ENCODE measurements at places on chromosomes 12 and 14. TPM values are rescaled to one million over a fixed set of nuclear protein-coding genes. Genes with fewer than 3 reads are reported as not detected.

Gene TAS2R20
- 2.0 TPM for total RNA-seq

Gene SERPINA6
- not detected for total RNA-seq

Gene KLRG1
- under 0.01 TPM for total RNA-seq

Gene HNF1A
- total RNA-seq, result not detected

DNA sequence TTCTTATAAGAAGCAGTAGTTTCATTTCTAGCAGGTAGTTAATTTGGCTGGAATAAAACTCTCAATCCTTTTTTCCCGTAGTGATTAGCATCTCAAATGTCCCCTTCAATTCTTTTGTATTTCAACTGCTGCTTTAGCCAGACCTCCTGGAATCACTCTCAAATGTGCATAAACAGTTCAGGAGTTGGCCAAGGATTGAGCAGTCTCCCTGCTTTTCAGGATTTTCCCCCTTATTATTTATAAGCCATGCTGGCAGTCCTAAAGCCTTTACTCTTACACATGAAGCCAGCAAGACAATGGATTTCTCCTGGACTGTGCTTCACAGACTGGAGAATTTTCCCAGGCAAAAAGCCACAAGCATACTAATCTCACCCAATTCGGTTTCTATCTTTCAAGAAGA is 950.1 kb downstream of the VRK1 start:
- DNase-seq, result no peak

DNA sequence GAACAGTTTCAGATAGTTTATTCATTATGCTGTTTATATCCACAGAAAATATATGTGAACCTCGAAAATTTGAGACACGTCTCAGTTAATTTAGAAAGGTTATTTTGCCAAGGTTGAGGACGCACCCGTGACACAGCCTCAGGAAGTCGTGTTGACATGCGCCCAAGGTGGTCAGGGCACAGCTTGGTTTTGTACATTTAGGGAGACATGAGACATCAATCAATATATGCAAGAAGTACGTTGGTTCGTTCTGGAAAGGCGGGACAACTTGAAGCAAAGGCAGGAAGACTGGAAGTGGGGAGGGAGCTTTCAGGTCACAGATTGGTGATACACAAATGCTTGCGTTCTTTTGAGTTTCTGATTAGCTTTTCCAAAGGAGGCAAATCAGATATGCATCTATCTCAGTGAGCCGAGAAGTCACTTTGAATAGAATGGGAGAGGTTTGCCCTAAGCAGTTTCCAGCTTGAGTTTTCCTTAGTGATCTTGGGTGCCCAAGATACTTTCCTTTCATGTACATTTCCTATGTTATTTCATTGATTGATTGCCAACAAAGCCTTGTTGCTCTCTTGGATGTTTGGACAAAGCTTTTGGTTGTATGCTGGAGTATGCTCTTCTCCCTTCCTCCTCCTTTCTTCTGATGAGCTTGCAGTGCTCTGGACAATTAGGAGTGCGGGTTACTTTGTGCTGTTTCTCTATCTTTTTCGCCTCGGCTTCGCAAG is 3.2 kb downstream of the SNAPC1 start:
- DNase-seq, result peak; percentile 76

GRCh38 chr12:105978276-105978675 is 160.5 kb downstream of the NUAK1 start:
- DNase-seq, result no peak

DNA sequence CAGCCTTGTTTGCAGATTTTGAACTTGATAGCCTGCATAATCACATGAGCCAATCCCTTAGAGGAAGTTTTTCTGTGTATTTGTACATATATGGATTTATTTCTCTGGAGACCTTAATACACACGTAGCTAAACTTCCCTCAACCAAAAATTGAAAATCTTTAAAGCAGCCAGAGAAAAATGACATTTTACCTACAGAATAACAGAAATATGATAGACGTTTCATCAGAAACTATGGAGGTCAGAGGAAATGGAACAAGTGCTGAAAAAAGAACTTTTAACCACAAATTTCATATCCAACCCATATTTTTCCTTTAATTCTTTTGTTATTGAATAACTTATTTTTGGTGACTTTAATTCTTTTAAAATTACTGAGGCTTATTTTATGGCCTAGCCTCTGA is 177.7 kb downstream of the CCDC91 start:
- DNase-seq, result no peak

- DNase-seq, result peak; percentile 0
Measured at GRCh38 chr14:72222046-72222445, 289.8 kb downstream of the RGS6 start.

GRCh38 chr14:24051176-24051788 is 527 bp upstream of the CARMIL3 start:
- DNase-seq, result no peak

DNA sequence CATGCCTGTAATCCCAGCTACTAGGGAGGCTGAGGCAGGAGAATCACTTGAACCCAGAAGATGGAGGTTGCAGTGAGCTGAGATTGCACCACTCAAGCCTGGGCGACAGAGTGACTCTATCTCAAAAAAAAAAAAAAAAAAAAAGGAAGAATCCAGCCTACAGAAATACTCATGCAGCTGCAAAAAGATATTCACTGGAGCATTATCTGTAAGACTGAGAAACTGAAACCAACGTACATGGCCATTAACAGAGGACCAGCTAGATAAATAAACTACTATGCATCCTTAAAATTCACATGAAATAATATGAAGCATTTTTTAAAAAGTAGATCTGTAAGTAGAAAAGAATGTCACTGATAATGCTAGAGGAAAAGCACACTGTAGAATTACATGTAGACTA is 3.5 kb downstream of the SLC7A7 start:
- DNase-seq, result no peak

DNA sequence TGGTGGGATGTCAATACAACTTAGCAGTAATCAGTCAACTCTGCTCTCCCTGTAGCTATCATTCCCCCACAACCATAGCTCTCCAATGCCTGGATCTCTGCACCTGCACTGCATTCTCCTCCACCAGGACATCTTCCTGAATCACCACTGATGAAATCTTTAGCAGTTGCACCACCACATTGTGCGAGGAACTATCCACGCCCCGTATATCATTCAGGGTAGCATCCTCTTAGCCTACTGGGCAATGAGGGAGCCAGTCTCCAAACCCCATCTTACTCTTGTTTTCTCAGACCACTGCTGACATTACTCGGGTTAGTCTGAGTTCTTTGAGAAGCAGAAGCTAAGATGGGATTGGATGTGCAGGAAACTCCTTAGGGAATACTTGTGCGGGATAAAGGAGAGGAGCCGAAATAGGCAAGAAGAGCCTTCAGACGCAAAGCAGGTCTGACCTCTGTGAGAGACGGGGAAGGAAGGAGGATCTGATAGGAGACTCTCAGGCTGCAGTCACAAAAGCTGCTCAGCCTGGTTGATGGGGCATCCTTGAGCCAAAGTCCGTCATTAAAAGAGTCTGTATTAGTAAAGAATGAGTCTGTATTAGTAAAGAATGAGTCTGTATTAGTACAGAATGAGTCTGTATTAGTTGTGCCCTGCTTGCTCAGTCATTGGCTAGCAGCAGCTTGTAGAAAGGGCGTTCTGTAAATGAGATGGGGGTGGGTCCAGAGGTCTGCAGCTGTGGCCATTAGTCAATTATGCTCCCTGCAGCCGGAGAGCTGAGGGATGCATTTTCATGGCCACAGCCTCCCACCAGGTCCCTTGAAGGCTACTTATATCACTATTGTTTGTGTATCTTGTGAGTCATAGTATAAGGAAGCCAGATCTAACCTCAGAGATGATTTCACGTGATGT is 49.6 kb upstream of the RASSF3 start:
- DNase-seq, result peak; percentile 89

DNA sequence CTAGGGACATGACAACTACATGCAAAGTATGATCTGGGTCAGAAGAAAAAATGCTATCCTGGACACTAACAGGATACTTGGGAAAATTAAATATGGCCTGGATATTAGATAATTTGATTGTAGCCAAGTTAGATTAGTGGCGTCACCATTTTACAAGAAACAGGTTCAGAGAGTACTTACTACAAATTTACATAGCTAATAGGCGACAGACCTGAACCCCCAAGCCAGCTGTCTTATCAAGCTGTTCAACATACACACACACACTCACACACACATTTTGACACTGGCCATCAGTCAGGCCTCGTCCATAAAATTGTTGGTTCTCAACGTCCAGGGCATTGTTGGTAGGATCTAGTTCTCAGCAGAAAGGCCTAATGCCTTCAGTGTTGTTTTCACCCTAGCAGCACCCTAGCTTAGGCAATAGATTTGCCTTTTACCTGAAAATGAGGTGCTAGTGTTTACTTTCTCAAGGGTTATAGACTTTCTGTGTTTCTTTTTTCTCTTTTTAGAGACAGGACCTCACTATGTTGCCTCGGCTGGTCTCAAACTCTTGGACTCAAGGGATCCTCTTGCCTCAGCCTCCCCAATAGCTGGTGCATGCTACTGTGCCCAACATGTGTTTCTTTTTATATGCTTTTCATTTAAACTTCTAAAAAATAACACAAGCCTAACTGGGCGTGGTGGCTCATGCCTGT is 3.3 kb upstream of the C14orf93 start:
- DNase-seq, result no peak

- peak; percentile 68 for DNase-seq
Measured at GRCh38 chr12:65699251-65699650, 125.0 kb upstream of the HMGA2 start.

GRCh38 chr12:111069886-111070285 is 149.5 kb upstream of the MYL2 start:
- no peak for DNase-seq

DNA sequence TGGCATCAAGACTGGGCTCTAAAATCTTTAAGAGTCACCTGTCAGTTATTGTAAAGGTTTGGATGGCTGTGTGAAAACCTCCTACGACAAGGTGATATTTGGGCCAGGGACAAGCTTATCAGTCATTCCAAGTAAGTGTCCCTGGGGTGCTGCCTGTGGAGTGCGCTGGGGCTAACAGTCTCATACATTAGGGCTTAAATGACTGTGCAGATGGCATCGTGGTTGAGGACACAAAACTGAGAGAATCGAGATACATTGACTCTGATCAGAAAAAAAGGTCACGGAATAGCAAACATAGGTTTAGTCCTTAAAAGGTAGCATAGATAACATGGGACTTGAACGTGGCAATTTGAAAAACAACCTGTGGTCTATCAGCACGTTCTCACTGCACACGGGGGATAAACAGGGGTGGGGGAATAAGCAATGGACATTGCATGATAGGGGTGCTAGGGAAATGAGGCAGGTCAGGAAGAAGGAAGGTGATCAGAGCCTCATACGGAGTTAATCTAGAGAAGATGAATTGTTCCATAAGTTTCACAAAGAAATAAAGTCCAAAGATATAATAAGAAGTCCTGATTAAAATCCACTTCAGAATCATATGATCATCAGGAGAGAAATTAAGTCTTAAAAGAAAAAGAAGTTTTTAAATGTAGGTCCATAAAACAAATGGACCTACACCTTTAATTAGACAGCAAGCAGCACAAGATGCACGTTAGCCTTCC is 100.3 kb downstream of the DAD1 start:
- no peak for DNase-seq

DNA sequence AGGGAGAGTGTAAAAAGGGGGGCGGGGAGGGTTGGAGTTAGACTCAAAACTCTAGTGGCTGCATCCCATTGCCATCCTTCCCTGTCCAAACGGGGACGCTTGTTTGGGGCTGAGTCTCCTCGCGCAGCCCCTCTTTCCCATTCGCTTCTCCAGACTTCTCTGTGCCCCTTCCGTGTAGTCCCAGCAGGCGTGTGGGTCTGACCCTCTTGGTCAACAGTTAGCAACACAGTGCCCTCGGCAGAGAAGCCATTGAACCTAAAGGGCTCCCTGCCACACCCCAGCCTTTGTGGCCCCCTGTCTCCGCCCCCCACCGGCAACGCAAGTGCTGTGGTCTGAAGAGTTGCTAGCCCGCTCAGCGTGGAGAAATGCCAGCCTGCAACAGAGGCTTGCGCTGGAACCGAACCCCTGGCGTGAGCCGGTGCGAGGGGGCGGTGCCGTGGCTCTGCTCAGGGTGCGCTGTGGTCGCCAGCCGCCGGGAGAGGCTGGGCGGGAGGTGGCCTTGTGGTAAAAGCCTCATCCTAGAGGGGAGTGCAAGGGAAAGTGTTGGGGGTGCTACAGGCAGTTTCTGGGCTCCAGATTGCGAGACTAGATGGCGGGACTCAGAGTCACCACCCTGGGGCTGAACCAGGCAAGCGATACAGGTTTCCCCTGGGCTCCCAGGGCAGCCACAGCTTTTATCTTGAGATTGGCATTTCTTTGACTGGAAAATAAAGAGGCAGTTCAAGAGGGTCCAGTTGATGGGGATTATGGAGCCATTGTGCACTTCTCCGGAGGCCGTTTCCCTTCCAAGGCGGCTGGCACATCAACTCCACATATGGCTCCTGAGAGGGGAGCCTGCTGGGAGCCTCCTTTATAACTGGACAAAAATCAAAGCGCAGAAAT is 2.1 kb downstream of the PLXNC1 start:
- no peak for DNase-seq

DNA sequence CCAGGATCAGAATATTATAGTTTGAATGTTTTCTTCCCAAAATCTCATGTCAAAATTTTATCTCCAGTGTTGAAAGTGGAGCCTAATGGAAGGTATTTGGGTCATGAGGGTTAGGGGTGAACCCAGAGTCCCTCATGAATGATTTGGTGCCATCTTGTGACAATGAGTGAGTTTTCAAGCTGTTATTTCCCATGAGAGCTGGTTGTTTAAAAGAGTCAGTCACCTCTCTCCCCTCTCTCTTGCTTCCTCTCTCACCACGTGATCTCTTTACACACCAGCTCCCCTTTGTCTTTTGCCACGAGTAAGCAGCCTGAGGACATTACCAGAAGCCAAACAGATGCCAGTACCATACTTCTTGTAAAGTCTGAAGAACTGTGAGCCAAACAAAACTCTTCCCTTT is 561.6 kb downstream of the RERGL start:
- DNase-seq, result no peak

DNA sequence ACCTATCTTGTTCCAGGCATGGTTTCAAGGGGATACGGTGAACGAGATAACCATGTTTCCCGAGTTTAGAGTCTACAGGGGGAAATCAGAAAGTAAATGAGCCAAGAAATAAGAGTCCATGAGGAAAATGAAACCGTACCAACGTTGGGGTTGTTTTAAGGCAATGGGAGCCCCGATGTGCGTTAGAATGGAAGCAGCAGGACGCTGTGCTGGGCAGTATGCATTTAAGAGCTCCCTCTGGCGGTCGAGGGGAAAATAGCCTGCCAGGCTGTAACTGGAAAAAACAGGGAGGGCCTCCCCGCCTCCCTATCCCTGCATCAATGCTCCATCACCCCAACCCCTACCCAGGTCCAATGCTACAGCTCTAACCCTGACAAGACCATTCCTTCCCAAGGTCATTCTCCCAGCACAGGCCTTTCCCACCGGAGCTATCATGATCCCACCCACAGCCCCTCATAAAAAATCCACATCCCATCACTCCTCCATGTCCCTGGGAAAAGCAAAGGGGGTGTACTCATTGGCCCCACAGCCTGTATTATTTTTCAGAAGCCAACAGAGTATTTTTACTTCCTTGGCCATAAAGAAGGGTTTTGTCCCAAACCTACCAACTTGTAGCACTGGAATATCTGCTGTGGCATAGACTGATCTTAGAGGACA is 226.3 kb upstream of the NOS1 start:
- peak; percentile 14 for DNase-seq

DNA sequence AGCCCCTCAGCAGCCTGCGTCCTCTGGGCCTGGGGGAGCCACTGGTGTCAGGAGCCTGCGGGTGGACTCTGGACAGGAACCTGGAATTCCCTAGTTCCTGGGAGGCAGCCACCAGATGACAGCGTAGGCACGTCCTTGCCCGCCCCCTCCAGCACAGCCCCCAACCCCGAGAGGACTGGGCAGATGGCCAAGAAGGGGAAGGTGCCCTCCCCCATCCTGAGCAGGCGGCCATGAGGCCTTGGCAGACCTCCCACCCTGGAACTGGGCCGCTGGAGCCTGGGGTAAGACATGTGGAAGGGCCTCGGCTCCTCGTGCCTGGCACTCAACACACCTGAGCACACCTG is 60.4 kb upstream of the FBRSL1 start:
- DNase-seq, result no peak

GRCh38 chr12:120267736-120268135 is 2.2 kb upstream of the PXN start:
- no peak for DNase-seq

Data from bronchial epithelial cell (primary cell).